Stimulated activated CD4-positive, alpha-beta T cell treated with anti-CD3 and anti-CD28 coated beads, Interleukin-15, amount 100 ng/mL, for 1 hour (primary cell): ENCODE measurements at places on chromosomes 11 and 22.
A peak's percentile ranks its signal among the peaks of the same experiment; 100 is the strongest.

DNA sequence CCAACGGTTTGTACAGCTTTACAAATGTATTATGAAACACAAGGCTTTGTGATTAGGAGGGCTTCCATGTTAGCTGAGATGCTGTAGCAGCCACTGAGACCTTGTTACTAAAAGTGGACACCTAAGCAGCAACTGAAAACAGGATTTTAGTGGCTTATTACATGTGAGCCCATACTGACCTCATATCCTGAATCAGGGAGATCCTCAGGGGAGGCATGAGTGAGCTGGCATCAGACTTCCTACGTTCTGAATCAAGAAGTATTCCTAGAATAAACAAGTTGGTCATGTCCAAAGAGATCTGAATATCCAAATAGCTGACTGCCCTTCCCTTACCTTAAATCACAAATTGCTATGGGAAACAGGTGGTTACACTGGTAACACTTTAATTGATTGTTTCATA is 59.1 kb upstream of the SCUBE2 start:
- DNase-seq: no peak

GRCh38 chr11:1225386-1226225 is 2.7 kb downstream of the MUC5B start:
- no peak for DNase-seq

- no peak for DNase-seq
Observed at GRCh38 chr11:79274636-79275331, 166.0 kb downstream of the TENM4 start.

- peak; percentile 27 for DNase-seq
Observed at GRCh38 chr22:45341498-45341897, 31.8 kb downstream of the FAM118A start.

DNA sequence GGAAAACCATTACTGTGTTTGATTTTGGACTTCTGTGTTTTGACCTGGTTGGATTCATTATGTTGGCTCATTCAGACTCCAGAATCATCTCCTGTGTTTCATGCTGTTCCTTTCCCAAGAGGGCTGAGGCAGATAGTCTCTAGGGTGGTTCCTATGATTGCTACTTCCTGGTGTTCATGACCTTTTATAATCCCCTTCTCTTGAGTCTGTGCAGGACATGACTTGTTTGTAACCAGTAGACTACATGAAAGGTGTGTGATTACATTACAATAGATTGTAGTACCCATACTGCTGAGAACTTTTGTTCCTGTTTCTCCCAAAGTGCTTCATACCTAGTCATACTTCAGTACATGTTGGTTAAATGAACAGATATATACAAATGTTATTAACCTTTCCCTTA is 700.6 kb downstream of the METTL15 start:
- no peak for DNase-seq

DNA sequence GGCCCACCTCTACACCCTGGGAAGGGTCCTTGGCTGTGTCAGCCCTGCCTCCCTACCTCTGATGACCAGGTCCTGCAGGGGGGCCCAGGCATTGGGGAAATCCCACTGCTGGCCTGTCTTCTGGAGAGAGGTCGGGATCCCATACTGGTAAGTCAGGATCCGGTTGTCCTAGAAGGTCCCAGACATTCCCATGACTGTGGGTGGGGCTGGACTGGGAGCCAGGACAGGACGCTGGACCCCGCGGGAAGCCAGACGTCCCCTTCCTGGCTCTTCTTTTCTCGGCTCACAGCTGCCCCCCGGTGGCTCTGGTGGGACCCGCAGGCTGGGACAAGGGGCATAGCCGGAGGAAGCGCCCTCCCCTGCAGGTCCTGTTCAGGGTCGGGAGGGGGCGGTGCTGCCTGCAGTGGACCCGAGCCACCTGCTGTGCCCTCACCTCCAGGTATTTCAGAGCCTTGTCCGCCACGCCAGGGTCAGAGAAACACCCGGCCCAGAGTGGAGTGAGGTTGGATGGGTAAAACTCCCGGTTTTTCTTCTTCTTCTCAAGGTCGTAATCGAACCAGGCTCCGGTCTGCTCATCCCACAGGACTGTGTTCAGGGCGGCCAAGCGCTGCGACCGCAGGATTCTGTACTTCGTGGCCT is 20.0 kb downstream of the TREH start:
- peak; percentile 68 for DNase-seq

DNA sequence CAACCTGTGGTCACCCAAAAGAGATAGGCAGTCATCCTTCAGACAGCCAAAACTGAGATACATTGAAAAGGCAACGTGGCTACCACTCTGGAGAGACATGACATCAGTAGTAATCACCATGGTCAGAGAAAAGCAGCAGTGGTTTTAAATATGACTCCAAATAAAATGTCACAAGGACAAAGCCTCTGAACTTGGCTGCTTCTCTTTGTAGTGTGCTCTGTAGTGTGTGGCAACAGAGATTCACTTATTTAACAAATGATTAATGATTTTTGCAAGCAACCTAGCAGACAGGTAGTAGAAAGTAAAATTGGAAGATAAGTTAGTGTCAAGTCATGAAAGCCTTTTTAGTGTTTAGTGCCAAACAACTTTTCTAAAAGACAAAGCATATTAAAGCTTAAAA is 63.5 kb downstream of the PAX6 start:
- no peak for DNase-seq

- DNase-seq: no peak
Observed at GRCh38 chr22:47602732-47603131, 840.3 kb downstream of the TBC1D22A start.

GRCh38 chr11:104522650-104523049 is 358.7 kb upstream of the PDGFD start:
- no peak for DNase-seq

GRCh38 chr11:210803-211180 is 3.3 kb downstream of the RIC8A start:
- no peak for DNase-seq

GRCh38 chr11:30424321-30424720 is 101.4 kb downstream of the ARL14EP start:
- DNase-seq: no peak

DNA sequence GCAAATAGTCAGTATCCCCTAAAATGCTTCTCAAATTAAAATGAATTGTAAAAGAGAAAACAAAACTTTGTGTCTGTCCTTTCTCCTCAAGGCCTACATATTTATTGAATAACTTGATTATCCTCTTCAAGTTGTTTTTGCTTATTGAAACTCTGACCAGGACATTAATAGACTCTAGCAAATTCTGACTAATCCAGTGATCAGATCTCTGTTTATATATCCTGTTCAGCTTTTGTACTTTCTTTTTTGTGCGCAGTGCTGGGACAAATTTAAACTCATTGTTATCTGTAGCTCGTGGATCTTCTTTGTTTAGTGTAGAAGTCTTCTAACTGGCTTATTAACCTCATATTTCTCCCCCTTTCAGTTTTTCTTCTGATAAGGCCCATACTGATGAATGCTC is 139.9 kb upstream of the SORL1-AS1 start:
- DNase-seq: no peak

GRCh38 chr11:36147491-36147890 is 141.7 kb downstream of the COMMD9 start:
- DNase-seq: no peak

- no peak for DNase-seq
Observed at GRCh38 chr11:17724020-17724908, 4.9 kb downstream of the MYOD1 start.

DNA sequence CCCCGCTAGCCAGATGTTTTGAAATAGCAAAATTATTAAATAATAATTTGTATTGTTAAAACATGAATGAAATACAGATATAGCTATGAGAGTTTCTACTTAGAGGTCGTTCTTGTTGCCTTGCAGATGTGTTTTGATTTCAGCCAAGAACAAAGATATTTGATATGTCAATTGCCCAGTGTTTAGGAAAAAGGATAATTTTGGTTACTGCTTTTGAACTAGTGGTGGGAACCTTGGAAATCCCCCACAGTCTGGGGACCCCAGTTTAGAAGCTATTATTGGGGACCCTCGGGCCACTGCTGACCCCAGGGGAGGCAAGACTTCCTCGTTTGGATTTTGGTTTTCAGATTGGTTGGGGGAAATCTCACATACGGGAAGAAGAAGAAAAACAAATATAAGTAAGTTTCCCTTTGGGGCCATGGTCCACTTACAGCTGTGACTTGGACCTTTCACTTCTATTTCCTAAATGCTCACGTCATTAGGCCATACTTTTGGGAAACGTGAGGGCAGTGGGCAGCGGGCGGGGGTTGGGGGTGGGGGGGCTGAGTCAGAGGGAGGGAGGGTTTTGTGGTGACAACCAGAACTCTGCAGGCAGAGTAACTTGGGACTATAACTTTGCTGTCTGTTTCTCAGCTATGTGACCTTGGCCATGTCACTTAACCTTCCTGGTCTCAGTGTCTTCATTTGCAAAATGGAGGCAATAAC is 37.0 kb downstream of the LDLRAD3 start:
- no peak for DNase-seq

DNA sequence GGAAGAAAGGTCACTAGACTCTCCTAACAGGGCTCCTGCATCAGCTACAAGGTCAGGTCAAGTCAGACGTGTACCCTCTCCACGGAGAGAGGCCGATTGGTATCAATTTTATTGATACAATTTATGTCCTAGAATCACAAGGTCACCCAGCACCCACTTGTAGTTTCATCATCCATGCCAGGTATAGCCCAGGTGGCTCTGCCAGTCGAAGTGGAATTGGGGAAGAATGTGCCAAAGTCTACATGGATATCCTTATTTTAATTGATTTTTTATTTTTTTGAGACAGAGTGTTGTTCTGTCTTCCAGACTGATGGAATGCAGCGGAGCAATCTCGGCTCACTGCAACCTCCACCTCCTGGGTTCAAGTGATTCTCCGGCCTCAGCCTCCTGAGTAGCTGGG is 334.1 kb downstream of the SHANK2 start:
- DNase-seq: no peak

- DNase-seq: no peak
Observed at GRCh38 chr22:43867839-43868635, 5.7 kb upstream of the SULT4A1 start.
